Mammary epithelial cell (primary cell): ENCODE measurements at places on chromosomes 16 and 17.
A peak's percentile ranks its signal among the peaks of the same experiment; 100 is the strongest.

GRCh38 chr16:85861095-85861825 is 37.7 kb upstream of the IRF8 start:
- no peak for DNase-seq

GRCh38 chr16:31284926-31285325 is 25.2 kb downstream of the ITGAM start:
- no peak for DNase-seq

DNA sequence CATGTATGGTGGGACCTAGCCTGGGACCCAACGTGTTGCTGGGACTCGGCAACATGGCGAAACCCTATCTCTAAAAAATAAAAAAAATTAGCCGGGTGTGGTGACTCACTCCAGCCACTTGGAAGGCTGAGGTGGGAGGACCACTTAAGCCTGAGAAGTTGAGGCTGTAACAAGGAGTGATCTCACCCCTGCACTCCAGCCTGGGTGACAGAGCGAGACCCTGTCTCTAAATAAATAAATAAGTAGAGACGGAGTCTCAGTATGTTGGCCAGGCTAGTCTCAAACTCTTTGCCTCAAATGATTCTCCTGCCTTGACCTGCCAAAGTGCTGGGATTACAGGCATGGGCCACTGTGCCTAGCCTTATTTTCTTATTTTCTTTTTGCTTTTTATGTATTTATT is 10.1 kb upstream of the CNP start:
- DNase-seq: no peak

- peak; percentile 37 for DNase-seq
These were observed at the start of gene IRX6 for GRCh38 chr16:55323637-55324271. Gene IRX6, plus strand, starts transcription at chr16:55324203. Its CDS starts 889 bp downstream, at chr16:55325092.

GRCh38 chr16:24745791-24746190 is 16.3 kb downstream of the TNRC6A start:
- no peak for DNase-seq
